ENCODE measurements at places on chromosomes 7 and 10.
A peak's percentile ranks its signal among the peaks of the same experiment; 100 is the strongest.

DNA sequence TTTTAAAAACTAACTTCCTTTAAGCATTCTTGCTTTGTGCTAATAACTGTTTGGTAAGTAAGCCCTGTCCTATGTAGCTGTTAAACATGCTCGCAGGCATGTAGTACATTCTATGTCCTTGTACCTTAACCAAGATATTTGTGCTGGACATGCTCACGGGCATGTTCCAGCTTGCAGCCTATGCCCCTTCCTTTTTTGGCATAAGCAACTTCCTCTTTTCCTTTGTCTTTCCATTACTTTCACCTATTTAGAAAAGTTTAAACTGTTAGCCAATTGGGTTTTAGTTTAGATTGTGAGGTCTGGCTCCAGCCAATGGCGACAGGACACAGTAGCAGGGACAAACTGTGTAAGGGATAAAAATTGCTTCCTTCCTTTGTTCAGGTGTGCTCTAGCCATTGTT lies 14.4 kb upstream of the APBB1IP start:
- DNase-seq = no peak

GRCh38 chr7:46488607-46489006 lies 567.5 kb upstream of the IGFBP3 start:
- no peak for DNase-seq

- no peak for DNase-seq
Measured at GRCh38 chr10:59748834-59749233, 4.4 kb downstream of the MRLN start.

- DNase-seq = no peak
Measured at GRCh38 chr7:25326501-25327156, 98.3 kb upstream of the NPVF start.

DNA sequence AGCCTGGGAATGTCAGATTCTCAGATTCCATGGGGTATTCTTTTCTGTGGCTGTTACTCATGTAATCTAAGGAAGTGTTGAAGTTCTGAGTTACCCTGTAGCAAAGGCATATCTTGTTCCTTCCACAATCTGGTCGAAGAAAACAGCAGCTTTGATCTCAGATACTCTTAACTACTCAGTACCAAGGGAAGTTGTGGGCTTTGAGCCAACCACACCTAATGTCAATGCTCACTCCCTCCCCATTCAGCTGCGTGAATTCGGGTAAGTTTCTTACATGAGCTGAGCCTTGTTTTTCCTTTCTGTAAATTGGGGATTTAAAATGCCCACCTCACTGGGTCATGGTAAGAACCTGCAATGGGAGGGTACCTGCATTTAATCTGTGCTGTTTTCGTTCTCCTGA lies 52.5 kb downstream of the PTPRN2 start:
- DNase-seq = no peak

DNA sequence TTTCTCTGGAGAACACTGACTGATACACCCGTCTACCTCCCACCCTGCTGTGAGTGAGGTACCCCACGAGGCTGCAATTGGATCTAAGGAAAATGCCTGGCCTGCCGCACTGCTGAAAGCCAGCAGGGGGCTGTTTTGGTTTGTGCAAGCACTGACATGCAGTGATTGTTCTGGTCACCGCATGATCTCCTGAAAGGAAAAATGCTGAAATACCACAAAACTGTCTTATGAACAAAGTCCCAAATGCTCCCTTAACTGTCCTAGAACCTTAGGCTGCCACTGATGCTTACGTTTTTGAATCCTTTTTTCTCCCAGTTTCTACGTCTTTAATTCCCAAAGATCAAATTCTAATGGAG lies 132.7 kb downstream of the JCAD start:
- no peak for DNase-seq

- no peak for DNase-seq
Measured at GRCh38 chr7:135320268-135320667, 86.6 kb downstream of the STRA8 start.

DNA sequence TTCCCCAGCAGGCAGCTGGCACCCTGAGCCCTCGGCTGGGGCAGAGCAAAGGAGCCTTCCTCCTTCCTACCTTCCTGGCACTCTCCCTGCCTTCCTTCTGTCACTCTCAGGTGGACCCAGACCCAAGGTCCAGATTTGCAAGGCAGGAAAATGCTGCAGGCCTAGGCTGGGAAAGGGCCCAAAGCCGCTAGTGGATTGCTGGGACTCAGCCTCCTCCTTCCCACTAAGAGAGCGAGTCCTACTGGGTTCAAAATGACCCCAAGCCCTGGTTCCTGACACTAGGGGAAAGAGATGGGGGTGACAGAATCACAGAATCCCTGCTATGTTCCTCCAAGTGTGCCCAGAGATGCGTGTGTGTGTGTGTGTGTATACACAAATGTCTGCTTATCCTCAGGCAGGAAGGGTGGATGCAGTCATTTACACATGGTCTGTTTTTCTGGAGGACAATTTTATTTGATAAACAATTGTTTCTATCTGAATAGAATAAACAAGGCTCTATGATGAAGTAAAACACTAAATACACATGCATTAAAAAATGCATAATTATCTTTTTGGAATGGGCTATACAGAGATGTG lies 1.3 kb upstream of the PLAU start:
- no peak for DNase-seq

GRCh38 chr10:34814913-34815184 lies 247 bp downstream of the PARD3 start:
- no peak for DNase-seq

- peak; percentile 40 for DNase-seq
Measured at GRCh38 chr7:138170959-138171703, 94.9 kb downstream of the AKR1D1 start.

DNA sequence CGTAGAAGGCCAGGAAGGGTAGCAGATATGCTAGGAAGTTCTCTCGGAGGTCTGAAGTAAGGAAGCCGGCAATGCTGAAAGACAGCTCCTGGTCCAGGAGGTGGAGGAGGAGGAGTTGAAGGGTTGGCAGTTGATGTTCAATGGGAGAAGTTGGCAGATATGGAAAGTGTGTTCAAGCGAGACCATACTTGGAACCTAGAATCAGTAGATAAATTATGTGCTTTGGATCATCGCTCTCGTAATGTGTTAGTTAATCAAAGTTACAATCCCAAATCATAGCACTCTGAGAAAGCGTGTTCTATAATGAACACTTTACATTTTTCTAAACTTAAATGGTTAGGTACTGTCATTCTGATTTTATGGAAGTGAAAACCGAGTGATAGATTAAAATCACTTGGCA lies 152.9 kb downstream of the CELF2 start:
- no peak for DNase-seq

GRCh38 chr10:5242585-5242984 lies 45.9 kb downstream of the AKR1C4 start:
- no peak for DNase-seq

GRCh38 chr10:18162021-18162627 lies 21.9 kb downstream of the CACNB2 start:
- DNase-seq = no peak

DNA sequence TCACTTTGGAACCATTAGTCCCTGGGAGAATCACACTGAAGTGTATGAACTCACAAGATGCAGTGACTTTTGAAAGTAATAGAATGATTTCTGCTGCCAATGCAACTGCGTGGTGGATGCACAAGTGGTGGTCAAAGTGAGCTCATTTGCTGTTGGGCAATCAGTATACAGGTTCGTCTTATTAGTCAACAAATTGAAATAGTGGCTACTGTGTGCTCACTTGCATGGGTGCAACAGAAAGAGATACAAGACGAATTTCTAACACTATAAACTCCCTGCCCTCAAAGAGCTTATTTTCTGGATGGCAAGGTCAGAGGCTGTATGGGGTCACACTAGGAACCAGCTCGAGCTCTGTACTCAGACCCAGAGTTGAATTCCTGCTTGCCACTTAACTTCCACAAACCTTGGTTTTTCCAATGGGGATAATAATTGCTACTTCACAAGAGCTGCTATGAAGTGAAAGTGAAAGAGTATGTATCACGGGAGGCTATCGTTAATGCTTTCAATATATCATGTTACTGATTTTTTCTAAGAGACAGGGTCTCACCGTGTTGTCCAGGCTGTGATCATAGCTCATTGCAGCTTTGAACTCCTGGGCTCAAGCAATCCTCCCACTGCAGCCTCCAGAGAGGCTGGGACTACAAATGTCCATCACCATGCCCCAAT lies 8.3 kb upstream of the BCL7B start:
- no peak for DNase-seq

- no peak for DNase-seq
Measured at GRCh38 chr7:131924857-131925256, 368.4 kb upstream of the PODXL start.

- no peak for DNase-seq
Measured at GRCh38 chr7:36788825-36789470, 64.7 kb upstream of the AOAH start.

DNA sequence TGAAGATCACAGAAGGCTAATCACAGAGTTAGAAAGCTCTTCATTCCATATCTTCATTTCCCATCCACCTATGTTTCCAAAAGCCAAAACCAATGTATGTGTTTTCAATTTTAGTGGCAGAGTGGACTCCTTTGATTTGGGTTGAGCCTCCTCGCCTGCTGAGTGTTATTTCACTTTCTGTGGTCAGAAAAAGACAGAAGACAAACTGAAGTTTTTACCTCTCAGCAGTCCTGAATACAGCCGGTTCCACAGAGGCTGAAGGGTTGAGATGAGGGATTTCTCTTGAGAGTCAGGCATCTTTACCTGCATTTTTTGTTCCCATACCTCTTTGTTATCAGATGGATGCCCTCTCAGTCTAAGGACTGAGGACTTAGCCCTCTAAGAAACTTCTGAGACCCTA lies 659.6 kb downstream of the CCSER2 start:
- DNase-seq = no peak

GRCh38 chr7:64905133-64905532 lies 2.1 kb downstream of the ZNF273 start:
- no peak for DNase-seq

DNA sequence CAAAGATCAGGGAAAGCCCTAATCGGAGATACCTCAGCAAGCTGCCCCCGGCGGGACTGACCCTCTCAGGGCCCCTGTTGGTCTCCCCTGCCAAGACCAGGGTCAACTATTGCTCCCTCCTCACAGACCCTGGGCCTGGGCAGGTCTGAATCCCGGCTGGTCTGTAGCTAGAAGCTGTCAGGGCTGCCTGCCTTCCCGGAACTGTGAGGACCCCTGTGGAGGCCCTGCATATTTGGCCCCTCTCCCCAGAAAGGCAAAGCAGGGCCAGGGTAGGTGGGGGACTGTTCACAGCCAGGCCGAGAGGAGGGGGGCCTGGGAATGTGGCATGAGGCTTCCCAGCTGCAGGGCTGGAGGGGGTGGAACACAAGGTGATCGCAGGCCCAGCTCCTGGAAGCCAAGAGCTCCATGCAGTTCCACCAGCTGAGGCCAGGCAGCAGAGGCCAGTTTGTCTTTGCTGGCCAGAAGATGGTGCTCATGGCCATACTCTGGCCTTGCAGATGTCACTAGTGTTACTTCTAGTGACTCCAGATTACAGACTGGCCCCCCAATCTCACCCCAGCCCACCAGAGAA lies 24.1 kb downstream of the TBATA start:
- no peak for DNase-seq

GRCh38 chr10:95261926-95262325 lies 28.9 kb downstream of the PDLIM1 start:
- DNase-seq = no peak

DNA sequence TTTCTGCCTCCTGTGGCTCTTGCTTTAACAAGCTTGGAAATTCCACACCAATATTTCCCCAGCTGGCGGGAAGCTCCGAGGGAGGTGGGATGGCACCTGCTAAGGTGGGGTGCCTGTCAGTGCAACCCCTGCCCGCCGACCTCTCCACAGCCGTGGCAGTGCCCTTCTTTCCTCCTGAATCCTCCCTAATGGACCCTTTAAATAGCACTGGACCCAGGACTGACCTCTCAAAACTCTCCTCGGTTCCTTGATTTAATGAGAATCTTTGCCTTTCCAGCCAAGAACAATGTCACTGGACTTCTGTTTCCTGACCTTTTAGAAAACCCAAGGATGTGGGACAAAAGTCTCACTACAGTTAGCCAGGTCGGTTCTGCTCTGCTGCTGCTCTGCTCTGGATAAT lies 63.2 kb upstream of the EXOC6 start:
- no peak for DNase-seq

- DNase-seq = no peak
Measured at GRCh38 chr10:97016728-97017473, 168.9 kb downstream of the SLIT1 start.

GRCh38 chr10:75766106-75766505 lies 334.7 kb downstream of the LRMDA start:
- DNase-seq = no peak

GRCh38 chr10:103917302-103918052 lies 507 bp downstream of the STN1 start:
- DNase-seq = peak; percentile 31

DNA sequence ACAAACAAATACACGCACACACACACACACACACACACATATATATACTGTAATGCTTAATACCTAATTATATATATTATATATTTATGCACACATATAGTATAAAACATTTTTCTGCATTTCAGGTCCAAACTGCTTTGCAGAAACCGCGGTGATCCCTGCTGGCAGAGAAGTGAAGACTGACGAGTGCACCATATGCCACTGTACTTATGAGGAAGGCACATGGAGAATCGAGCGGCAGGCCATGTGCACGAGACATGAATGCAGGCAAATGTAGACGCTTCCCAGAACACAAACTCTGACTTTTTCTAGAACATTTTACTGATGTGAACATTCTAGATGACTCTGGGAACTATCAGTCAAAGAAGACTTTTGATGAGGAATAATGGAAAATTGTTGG lies 138.5 kb downstream of the VWC2 start:
- no peak for DNase-seq

- peak; percentile 46 for DNase-seq
Measured at GRCh38 chr10:72800000-72800740, 93.4 kb upstream of the OIT3 start.

GRCh38 chr7:114889646-114890285 lies 32.1 kb upstream of the MDFIC start:
- DNase-seq = no peak
